ENCODE measurements at places on chromosomes 12 and 14.

- no peak for DNase-seq
Observed at GRCh38 chr14:71762575-71762974, 169.7 kb upstream of the RGS6 start.

DNA sequence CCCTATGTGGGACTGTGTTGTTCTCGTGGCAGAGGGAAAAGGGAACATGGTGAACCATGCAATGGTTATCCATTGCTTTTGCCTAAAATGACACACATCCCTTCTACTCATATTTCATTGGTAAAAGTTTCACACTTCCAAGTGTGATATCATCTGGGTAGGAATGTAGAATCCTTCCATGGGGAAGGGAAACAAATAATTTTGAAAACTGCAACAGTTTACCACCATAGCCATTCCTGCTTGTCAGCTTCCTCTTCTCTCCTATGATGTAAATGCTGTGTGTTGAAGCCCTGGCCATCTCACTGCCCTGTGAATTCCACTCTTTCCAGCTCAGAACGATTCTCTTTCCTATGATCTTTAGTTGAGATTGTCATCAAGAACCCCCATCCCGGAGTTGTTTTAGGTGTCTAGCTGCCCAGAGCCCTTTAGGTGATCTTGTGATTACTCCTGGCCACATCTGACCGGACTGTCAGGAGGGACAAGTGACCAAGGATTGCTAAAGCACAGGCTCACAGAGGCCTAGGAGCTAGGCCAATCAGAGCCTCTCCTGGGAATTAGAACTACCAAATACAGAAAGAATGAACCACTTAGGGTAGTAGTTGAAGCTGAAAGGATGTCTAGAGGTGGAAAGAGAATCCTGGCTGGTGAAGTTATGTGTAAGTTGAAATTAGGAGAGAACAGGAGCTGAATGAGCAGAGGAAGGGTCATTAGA, 84.6 kb downstream of the VCPKMT start:
- DNase-seq: no peak

DNA sequence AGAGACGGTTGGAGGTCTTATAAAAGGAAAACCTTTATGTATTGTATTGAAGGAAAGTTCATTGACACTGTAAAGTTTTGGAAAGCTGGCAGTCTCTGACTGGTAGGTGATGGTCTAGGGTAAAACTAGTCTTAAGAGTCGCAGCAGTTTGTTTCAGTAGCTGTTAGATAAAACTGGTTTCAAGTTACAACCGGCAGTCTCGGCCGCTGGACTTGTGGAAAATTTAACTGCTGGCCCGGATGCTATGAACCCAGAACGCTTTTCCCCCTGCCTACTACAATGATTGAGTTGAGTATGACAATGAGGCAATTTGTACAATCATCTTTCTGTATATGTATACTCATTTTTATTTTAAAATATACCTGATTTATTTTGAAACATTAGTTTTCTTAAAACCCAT, 1426.9 kb downstream of the AACS start:
- DNase-seq: no peak

DNA sequence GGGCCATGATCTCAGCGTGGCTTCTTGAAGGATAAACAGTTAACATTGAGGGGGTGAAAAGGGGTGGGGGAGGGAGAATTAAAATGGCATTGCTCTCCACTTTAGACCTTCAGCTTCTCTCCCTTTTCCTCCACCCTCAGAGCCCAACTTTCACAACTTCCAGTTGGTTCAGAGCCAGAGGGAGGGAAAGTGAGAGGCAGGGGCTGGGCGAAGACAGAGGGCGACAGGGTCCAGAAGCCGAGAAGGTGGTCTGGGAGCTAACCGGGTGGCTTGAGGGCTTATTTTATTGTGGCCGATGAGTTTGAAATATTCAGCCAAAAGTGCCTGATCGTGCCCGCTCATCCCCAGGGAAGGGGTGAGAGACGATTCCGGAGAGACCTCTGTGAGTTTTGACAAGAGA, 4.1 kb downstream of the BMP4 start:
- no peak for DNase-seq

GRCh38 chr12:7046383-7047105, 14.0 kb upstream of the C1S start:
- DNase-seq: no peak

GRCh38 chr14:51548187-51548586, 103.5 kb upstream of the FRMD6 start:
- no peak for DNase-seq

DNA sequence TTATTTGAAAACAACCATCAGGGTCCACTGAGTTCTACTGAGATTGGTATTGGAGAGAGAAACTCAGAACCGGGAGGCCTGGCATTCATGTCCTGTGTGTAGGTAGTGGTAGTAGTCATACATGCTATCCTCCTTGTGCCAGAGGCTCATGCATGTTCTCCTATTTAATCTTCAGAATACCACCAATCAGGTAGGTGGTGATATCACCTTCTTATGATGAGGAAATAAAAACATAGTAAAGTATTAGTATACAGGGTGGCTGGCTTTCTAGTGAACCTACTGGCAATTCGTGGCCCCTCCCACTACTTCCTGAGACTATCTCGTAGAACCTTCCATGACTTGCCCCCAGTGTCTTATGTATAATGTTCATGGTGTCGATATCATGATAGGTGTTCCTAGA, 40.5 kb upstream of the EID3 start:
- no peak for DNase-seq

DNA sequence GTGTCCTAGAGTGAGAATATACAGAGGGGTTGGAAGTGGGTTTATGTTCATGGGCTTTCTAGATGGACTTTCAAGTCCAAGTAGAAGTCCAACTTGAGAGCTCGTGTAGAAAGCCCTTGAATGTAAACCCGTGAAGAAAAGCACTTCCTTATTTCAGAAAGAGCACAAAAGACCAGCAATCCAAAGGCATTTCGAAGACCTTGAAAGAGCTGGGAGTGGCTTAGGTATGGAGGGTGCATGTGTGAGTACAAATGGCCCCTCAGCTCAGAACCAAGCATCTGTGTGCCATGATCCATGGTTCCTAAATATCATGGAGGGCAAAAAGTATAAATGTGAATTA, 160.7 kb downstream of the ETV6 start:
- no peak for DNase-seq
